ENCODE measurements at places on chromosomes 4 and X.

- no peak for DNase-seq
These were observed 41.8 kb upstream of the MAGED1 start for GRCh38 chrX:51851507-51852085.

DNA sequence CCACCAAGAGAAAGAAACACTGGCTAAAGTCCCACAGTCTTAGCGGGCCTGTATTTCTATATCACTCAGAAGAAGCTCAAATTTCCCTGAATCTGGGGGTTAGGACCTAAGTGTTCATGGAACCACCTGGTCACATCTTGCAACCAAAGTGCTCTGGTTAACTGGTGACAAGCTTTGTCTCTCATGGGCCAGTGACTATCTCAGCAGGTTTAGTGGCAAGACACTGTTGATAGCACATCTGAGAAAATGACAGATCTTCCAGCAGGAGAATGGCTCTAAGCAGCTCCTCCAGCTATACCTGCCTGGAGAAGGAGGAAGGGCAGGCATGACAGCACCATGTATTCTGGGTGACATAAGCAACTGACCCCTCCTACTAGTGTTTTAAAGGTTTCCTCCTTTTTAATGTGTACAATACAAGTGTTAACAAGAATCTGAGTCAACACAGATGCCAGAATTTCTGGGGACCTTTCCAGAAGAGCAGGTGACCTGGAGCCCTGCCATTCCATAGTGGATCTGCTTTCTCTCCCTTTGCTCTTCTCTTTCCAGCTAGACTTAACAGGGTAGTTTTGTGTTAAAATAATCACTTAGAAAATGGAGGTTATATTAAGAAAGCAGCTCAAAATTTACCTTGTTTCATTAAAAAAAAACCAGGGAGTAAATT is 17.3 kb upstream of the QRFPR start:
- DNase-seq = no peak

DNA sequence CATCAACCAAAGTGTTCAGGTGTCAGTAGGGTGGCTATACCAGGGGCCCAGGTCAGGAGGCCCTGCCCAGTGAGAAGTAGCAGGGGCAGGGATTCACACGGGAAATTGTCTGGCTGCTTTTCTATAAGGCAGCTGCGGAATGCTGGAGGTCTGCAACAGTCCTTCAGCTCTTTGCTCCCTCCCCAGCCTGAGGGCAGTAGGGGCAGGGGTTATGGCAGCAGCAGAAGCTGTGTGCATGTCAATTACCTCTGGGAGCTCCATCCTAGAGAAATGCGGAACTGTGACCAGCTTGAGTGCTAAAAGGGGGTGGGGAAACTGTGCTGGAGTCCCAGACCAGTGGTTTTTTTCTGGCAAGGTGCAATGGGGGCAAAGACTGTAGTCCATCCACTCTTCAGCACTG is 810.4 kb downstream of the PCDH7 start:
- no peak for DNase-seq

DNA sequence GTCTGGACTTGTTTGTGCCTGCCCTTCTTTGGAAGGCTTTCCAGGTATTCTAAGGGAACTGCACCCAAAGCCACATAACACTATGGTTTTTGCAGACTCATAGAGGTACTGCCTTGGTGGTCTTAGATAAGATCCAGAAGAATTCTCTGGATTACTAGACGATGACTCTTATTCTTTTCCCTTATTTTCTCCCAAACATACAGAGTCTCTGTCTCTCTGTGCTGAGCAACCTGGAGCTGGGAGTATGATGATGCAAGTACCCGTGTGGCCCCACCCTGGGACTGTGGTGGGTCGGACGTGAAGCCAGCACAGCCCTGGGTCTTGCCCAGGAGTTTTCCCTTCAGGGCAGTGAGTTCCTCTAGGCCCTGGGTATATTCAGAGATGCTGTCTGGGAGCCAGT is 1342.4 kb upstream of the TENM3 start:
- no peak for DNase-seq

DNA sequence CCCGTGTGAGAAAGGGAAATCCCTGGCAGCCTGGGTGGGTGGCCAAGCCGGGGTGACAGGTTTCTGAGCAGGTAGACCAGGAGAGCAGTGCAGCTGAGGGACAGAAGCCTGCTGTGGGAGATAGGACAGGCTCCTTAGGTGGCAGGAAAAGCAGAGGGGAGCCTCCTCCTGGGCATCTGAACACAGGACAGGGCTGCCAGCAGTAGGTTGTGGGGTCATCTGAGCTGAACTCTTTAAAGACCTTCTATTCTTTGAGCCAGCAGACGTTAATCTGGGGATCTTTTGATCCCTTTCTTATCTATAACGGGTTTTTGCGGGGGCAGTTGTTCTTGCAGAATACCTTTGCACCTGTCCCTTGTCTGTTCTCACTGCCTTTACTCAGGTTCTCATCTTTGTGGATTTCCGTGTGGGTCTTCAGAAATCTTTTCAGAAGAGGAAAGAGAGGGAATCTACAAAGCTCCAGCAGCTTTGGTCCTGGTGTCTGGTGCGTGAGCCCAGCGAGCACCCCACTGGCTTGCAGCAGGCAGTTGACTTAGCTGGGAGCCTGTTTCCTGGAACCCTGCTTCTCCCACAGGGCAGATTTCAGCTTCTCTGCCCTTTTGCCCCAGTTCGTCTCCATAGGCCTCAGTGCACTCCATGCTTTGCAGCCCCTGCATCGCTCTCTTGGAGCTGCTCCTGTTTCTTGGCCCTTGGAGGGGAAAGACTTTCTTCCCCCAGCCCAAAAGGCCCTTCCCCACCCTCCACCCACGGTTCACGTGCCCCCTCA is 35.8 kb upstream of the TADA2B start:
- no peak for DNase-seq

- DNase-seq = no peak
These were observed 288.8 kb downstream of the CENPC start for GRCh38 chr4:67256388-67257043.

DNA sequence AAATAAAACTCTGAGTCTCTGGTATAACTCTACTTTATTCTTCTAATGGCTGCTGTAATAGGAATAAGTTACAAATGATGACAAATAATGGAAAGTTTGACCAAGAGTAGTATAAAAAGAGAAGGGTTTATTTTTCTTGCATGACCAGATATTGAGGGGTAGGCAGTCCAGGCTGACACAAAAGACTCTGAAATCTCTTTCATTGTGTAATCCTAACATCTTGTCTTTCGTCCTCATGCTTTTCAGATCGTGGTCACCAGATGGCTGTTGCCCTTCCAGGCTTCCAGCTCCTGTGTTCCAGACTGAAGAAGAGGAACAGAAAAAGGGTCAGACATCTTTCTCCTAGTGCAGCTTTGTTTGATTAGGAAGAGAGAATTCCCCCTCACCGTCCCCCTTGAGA is 176.9 kb upstream of the GK2 start:
- no peak for DNase-seq

DNA sequence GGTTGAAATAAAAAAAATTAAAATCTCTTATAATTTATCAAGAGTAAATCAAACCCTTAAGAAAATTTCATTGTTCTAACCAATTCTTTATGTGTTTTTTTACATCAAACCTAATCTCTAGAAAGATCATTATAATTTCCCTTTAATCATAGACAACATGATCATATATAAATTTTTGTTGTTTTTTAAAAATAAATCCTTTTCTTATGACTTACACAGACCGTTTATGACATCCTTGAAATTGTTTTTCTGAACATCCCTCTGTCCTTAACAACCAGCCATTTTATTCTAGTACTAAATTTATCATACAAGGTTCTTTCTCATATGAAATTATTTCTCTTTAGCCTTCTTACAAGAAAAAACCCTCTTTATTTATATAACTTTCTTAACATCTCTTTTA is 62.7 kb upstream of the GABRE start:
- DNase-seq = no peak

DNA sequence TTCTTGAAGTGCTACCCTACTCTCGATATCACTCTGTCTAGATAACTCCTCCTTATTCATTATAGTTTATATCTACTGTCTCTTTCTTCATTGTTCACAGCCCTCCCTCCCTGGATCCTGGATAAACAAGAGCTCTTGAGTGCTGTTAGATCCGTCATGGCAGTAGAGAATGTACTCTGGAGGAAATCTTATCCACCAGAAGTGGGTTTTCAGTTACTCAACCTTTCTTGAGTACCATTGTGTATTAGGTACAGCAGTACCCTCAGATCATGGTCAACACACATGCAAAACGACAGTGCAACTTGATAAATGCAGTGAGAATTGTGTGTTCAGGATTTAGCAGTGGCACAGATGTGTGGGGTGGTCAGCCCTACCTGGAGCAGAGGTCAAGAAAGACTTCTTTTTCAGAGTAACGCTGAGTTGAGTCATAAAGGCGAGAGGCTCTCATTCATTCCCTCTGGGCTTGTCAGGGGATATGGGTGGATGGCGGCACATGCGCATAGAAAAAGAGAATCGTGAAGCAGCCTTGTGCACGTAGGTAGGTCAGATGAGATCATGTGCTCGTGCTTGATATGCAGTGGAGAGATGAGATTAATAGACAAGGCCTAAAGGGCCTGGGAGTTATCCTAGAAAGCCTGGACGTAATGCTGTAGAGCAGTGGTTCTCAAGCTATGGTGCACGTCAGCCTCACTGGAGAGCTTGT is 89.5 kb downstream of the SNX25 start:
- no peak for DNase-seq

- no peak for DNase-seq
These were observed 184.7 kb upstream of the S100G start for GRCh38 chrX:16465081-16465876.

GRCh38 chr4:38526412-38526811 is 137.6 kb upstream of the KLF3 start:
- no peak for DNase-seq

DNA sequence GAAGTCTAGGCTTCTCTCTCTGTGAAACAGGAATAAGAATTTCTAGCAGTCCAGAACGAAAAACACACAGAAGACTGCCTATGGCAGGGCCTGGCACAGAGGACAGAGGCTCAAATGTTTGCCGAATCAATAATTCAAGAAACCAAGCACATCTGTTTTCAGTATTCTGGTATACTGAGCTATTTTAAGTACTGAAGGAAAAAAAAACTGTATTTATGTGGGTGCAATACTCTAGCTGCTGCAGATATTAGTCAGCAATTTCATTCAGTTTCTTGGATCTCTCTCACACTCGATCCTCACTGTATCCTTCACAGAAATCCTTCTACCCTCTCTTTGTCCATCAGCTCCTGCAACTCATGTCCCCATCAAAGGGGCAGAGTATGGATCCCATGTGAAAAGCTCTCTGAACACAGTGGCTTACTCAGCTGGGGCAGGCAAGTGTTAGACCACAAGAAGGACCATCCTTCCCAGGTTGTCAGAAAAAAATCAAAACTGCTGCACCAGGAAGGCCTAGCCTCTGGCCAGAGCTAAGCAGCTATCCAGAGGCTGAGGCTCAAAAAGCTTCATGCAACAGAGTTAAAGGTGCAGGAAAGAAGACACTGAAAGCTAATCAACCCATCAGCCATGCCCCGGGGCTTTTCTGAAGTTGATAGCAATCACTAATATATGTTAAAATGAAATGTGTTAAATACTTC is 9.1 kb upstream of the USO1 start:
- DNase-seq = no peak

GRCh38 chr4:147958057-147958456 is 226.2 kb downstream of the ARHGAP10 start:
- DNase-seq = no peak

GRCh38 chr4:34422472-34423175 is 1821.7 kb downstream of the ARAP2 start:
- no peak for DNase-seq

GRCh38 chr4:48538358-48538757 is 48.3 kb downstream of the ZAR1 start:
- no peak for DNase-seq

DNA sequence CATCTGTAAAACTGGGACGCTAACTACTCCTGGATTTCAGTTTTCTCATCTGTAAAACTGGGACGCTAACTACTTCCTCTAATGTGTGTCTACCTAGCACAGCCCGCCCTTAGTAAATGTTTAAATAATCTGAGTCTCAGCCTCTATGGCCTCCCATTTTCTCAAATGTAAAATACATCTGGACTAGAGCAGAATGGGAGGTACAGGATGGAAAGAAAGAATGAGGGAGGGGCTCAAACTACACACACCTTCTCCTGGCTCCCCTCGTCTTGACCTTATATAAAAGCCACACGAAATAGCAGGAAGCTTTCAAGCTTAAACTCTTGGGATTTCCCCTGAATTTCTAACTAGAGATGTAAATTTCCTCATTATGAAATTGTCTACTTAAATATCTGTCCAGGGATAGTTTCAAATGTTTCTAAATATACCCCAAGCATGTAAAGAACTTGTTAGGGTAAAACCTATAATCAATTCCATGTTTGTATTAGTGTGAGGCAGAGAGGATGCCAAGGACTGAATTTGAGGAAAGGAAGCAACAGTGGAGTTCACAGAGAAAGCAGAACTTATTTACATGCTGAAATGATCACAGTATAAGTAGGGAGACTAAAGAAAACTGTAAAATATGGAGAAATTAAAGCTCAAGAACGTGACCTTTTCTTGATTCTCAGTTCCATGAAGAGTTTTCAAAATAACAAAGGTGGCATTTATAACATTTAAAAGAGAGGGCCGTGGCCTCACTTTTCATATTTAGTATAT is 220.0 kb downstream of the NWD2 start:
- no peak for DNase-seq

DNA sequence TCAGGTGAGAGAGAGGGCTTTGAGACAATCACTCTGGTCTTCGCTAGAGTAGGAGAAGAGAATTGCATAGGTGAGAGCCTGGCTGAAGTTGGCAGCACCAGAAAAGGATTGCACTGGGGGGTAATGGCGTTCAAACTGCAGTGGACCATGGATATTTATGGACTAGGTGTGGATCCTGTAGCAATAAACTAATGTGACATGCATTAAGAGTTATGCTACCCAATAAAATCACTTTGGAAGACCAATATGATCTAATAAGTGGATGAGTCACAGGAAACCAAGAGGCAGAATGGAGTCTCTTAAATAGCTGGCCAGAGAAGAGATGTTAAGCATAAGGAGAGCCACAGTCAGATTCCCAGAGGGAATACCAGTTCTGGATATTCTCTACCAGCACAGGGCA is 259.8 kb downstream of the FBXO8 start:
- no peak for DNase-seq

- DNase-seq = no peak
These were observed 53.4 kb downstream of the PALLD start for GRCh38 chr4:168550064-168550766.

DNA sequence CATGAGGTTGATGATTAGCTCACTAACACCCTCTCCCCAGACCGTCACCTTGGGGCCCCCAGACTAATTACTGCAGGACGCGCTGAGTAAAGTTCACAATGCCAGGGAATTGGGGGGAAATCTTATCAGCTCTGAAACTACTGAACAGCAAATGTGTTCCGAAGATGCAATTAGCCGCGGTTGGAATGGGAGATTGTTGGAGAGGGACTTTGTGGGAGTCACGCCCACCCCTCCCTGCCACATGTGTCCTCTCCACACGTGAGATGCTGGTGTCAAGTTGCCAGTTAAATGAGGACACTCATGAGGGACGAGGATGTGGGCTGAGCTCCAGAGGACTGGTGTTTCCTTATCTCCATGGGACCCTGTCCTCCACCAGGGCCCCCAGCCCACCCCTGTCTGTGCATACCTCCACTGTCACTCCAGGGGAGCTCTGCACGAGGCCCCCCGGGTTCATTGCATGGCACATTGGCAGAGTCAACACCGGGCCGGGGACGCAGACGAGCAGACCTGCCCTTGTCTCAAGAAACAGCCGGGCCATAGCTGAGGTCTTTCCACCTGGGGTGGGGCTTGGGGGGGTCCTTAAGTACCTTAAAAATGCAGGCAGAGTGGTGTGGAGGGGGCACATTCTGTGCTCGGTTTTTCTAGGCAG is 175.4 kb upstream of the PSAPL1 start:
- DNase-seq = no peak

Data from liver (tissue), 10 donors.